ENCODE measurements at places on chromosomes 6 and 20.

- no peak for DNase-seq
These were observed 4.6 kb downstream of the VARS2 start for GRCh38 chr6:30918670-30919069.

- peak; percentile 84 for DNase-seq
These were observed 18.0 kb upstream of the SLCO4A1 start for GRCh38 chr20:62624325-62624690.

- no peak for DNase-seq
These were observed 22.9 kb downstream of the PPP1R3G start for GRCh38 chr6:5108068-5108467.

GRCh38 chr6:149965194-149966020, 1.7 kb downstream of the ULBP1 start:
- DNase-seq, result peak; percentile 47

GRCh38 chr6:135226537-135226936, 45.4 kb downstream of the MYB start:
- peak; percentile 44 for DNase-seq

DNA sequence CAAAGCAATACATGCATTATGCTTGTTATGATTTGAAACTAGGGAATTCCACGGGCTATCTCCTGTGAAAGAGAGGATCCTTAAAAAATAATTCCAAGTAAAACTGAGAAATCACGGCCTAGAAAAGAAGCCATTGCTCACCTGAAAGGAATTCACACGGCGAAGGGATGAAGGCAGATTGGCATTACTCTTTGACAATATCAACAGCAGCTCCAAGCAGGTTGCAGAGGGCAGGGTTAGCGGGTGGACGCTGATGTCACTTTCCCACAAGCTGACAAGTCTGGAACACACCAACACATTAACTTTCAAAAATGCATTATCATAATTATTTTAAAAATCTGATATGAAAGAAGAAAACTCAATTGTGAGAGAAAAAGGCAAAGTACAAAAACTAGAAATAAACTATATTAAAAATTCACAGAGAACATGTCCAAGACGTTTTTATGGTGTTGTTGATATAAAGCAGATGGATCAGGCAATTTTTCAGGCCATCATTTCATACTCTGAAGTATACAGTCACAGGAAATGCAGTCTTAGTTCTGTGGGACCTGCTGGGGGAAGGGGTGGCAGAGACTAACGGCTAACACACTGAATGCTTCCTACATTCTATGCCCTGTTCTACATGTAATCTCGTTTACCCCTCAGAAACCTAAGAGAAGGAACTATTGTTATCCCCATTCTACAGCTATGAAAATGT, 108.3 kb downstream of the UBE3D start:
- no peak for DNase-seq

DNA sequence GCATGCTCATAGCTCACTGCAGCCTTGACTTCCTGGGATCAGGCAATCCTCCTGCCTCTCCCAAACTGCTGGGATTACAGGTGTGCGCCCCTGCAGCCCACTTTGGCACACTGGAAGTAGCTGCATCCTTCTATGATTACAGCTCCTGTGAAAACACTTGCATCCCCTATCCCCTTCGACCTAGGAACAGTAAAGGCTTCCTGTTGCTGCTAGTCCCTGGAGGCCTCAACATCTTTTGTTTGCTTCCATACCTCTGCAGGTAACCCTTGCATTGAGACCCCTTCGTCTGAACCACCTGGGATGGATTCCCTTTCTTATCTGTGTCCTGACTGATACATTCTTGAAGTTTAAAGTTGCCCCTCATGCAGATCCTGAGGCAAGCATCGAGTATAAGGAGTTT, 152.4 kb downstream of the PAK5 start:
- no peak for DNase-seq

DNA sequence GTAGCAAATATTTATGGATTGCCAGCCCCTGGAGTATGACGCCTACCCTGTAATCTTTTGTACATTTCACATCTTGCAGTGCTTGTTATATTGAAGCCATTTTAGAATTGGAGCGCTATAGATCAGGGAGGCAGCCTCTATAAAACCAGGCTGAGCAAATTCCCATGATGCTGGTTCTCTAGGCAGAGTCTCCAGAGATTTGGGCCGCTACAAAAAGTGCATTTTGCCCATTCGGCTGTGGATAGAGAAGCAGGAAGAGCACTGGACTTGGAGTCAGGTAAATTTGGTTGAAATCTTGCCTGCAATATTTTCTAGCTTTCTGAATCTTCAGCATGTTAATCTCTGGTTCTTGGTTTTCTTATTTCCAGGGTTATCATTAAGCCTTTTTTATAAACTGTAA, 2.0 kb downstream of the YWHAB start:
- no peak for DNase-seq

- DNase-seq, result no peak
These were observed 101.6 kb upstream of the CD93 start for GRCh38 chr20:23187751-23188150.

- DNase-seq, result peak; percentile 2
These were observed 100.9 kb downstream of the FUT9 start for GRCh38 chr6:96116674-96117073.

DNA sequence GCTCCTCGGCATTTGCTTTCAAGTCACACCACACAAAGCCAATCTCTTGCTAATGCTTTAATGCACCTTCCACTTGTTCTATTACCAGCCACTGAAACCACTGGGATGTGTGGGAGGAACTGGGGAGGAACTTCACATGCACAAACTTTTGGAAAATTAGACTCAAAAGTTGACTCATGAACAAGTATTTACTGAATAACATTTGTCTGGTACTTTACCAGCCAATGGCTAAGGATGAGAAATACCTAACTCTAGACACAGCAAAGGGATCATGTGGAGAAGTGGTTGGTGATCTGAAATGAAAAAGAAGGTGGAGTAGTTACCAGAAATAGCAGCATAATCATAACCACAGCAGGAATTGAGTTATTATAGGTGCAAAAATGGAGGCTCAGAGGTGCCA, 554.0 kb upstream of the NOX3 start:
- DNase-seq, result no peak

- DNase-seq, result no peak
These were observed 70.9 kb downstream of the QKI start for GRCh38 chr6:163485388-163485851.

DNA sequence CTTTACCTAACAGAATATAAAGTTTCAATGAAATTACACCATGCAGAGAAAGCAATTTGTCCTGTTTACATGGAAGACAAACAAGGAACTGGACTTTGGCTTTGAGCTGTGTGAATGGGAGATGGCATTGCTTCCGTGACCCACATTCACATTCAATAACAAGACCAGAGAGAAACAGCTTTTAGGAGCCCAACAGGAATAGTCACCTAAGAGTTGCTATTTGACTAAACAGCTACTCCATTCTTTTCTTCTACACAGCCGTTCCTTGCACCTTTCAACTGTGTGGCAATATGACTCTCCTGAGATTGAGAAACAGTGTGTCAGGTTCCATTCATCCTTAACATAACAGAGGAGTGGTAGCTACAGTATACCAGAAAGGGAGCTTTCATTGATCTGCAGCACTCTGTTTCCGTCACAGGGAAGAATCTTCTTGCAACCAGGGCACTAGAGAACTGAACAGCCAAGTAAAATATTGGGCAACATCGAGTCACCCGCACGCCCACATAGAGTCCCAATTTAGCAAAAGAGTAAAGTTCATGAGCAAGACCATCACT, 355.1 kb downstream of the HAO1 start:
- DNase-seq, result no peak

DNA sequence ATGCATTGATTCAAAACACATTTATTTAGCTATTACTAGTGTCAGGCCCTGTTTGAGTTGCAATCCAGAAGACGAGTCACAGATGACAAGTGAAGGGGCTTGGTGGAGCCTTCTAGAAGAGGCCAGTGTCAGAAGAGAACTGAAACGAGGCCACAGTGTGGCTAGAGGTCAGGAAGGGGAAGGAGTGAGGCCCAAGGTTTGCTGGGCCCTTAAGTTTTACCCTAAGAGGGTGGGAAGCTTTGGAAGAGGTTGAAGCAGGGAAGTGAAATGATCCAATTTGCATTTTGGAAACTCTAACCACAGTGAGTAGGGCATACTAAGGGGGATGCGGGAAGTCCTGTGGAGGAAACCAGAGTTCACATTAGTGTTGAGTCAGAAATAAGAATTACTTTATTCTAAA, 25.0 kb downstream of the TTK start:
- DNase-seq, result peak; percentile 10

- DNase-seq, result peak; percentile 43
These were observed 128.2 kb upstream of the LAMA2 start for GRCh38 chr6:128754658-128755256.

DNA sequence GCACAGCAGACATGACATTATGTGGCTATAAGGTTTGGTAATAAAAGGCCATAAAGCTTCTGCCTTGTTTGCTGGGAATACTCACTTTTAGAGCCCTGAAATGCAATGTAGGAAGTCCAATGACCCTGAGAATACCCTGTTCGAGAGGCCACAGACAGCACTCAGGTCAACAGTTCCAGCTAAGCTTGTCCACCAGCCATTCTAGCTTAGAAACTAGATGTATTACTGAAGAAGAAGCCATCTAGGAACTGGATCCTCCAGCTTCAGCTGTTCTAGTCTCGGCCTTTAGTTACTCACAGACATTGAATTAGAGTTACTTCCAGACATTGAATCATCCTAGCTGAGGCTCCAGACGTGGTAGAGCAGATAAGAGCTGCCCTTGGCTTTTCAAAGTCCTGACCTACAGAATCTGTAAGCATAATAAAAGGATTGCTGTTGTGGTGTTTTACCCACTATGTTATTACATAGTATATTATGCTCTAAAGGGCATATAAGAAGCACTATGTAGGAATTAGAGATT, 84.9 kb downstream of the MMS22L start:
- no peak for DNase-seq

GRCh38 chr20:48878534-48879248, 42.8 kb upstream of the ARFGEF2 start:
- DNase-seq, result no peak

- DNase-seq, result no peak
These were observed 4.9 kb downstream of the PAX1 start for GRCh38 chr20:21710341-21710740.

GRCh38 chr6:4270001-4270400, 134.6 kb upstream of the ECI2 start:
- no peak for DNase-seq

DNA sequence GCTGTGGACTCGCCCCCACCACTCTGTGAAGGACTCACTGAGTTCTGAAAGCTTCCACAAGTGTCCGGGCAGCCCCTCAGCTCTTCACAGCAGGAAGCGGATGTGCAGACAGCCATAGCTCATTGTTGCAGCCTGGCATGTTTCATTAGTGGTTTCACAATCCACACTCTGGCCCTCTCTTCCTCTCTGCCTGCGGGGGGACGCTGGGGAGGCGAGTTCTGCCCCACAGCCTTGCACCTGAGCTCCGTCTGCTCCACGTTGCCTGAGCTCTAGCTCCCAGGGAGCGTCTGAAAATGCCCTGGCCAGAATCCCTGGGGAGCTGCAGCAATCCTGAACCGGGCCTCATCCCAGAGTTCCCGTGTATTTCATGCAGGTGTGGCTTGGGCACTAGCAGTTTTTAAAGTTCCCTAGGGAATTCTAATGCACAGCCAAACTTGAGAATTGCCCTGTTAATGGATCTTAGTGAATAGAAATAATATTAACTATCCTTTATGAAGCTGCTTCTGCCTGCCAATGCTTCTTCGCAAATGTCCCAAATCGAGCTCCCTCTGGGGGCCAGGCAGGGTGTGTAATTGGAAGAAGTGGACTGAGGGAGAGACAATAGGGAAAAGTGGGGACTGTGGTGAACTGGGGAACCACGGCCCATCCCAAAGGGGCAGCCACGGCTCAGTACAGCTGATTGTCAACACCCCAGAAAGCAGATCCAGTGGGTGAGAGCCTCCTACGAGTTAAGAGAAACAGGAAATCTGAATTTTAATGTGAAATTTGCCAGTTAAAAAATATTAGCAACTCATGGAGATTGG, 51.5 kb downstream of the CTCFL start:
- peak; percentile 73 for DNase-seq

DNA sequence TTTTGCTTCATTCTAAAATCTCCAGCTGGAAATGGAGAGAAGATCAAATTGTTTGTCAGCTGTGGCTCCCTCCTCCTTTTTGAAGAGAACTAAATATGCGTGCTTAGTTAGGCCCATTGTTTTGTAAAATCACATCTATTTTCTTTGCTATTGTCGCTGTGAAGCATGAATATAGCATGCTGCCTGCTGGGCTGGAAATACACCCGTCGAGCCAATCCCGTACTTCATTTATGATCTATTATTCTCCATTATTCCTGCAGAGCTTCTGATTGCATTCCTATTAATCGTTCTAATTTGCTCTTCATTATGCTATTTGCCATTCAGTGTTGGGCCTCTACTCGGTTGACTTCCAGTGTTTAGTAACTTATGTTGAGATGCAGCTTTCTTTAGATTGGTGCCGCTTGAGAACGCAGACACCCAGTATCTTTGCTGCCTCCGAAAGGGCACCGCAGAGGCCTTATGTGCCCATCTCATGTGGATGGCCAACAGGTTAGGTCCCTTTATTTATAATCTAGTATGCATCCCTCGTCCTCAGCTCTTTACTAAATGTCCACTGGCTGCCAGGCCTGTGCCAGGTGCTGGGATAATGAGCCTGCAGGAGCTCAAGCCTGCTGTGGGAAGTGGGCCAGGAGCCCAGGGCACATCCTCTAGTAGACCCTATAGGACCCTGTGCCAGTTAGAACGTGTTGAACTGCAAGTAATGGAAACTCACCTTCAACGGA, 45.6 kb downstream of the FAM50B start:
- DNase-seq, result no peak

GRCh38 chr6:31792761-31793171, 2.8 kb downstream of the VARS1 start:
- no peak for DNase-seq

DNA sequence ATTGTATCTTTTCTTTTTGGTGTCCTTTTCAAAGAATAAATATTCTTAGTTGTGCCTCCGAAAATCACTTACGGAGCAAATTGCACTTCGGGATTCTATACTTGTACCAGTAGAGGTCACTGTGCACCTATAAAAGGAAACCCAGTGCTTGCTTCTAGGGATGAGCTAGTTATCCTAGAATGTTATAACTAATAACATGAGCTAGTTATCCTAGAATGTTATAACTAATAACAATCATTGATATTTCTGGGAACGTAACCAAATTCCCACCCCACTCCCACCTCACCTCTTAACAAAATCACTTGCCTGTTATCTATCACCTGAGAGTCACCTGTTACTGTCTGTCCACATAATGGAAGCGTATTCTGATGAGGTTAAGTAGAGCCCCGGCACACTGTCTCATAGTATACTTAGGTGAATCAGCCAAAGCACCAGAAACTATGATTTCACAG, 126.9 kb upstream of the TIAM2 start:
- DNase-seq, result peak; percentile 12

- peak; percentile 75 for DNase-seq
These were observed at the start of gene SNX21 for GRCh38 chr20:45833030-45833882. SNX21 (plus strand) TSS chr20:45833799; CDS start chr20:45833920, 121 bp downstream.

- no peak for DNase-seq
These were observed 6.6 kb upstream of the ULBP2 start for GRCh38 chr6:149935246-149935645.

GRCh38 chr20:3885715-3886114, 3.5 kb upstream of the PANK2 start:
- DNase-seq, result no peak

Measured in GM20000 (cell line).